Urothelium cell line (cell line): ENCODE measurements at places on chromosomes 7 and 10.
A peak's percentile ranks its signal among the peaks of the same experiment; 100 is the strongest.

GRCh38 chr10:72277996-72278667, 4.4 kb downstream of the DDIT4 start:
- no peak for DNase-seq

GRCh38 chr10:75234683-75235374, 928 bp downstream of the COMTD1 start:
- DNase-seq = peak; percentile 62

DNA sequence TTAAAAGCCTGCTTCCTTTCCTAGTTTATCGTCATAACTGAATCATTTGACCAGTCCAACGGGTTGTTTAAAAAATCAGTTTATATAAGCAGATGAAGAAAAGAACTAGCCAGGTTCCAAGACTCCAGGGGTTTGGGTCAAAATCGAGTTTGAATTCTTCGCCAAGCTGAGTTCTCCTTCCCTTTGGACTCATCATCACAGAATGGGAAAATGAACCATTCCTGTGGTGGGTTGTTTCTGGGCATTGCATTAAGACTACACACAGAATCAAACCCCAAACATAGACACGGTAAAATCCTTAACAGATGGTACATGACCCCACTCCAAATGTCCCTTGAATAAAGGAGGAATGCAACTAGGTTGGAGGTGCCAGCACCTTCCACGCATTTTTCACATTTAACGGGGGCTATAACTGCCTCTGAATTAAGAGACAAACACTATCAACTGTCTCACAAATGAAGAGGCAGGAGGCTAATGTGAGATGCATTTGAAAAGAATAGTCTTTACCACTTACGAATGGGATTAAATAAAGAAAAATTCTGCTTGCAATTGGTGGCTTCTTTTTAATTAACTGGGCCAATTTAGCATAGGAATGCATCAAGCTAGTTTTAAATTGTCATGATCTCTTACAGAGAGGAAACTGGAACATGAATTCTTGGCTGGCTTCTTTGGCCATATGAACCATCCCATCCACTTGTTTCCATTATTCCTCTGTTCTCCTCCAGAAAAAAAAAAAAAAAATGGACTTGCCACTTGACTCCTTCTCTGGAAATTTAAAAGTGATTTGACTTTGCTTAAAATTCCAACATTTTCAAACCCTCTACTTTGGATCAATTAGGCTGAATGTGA, 61.1 kb downstream of the CHST15 start:
- DNase-seq = no peak

GRCh38 chr10:45410807-45411606, 37.0 kb downstream of the ALOX5 start:
- no peak for DNase-seq

GRCh38 chr10:29618341-29619171, 16.2 kb downstream of the SVIL start:
- DNase-seq = no peak

GRCh38 chr7:38311329-38311937, 38.0 kb upstream of the TARP start:
- no peak for DNase-seq

DNA sequence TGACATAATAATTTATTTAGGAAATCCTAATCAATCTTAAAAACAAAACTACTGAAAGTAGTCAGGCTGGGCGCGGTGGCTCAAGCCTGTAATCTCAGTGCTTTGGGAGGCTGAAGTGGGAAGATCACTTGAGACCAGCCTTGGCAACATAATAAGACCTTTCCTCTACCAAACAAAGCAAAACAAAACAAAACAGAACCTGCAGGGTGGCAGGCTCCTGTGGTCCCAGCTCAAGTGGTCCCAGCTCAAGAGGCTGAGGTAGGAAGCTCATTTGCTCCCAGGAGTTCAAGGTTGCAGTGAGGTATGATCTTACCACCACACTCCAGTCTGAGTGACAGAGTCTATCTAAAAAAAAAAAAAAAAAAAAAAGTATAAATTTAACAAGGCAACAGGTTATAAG, 748.0 kb downstream of the CNTNAP2 start:
- DNase-seq = no peak

- DNase-seq = no peak
These were observed 595 bp downstream of the TBL2 start for GRCh38 chr7:73577627-73578341.

DNA sequence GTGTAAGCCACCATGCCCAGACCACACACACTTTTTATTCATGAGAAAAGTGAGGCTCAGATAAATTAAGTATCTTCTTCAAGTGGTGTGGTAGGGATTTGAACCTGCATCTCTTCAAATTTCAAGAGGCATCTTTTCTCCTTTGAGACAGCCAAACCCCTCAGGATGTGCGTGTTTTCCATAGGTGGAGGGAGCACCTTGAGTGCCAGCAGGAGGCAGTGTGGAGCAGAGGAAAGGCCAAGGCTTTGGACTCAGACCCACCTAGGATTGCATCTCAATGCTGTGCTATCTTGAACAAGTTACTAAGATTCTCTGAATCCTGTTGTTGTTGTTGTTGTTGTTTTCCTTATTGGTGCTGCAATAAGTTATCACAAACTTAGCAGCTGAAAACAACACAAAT, 40.2 kb upstream of the MYL10 start:
- DNase-seq = no peak

DNA sequence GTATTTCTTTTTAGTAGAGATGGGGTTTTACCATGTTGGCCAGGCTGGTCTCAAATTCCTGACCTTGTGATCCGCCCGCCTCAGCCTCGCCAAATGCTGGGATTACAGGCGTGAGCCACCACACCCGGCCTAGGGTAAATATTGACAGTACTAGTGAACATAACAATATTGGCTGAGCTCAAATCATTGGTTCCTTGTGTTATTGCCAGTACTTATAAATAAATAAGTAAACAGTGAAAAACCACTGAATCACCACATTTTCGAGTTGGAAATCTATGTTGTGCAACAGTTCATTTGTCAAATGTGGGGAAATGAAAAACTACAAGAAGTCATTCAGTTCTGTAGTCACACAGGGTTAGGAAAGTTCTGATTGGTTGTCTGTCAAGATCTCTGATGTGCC, 15.8 kb downstream of the RPP30 start:
- no peak for DNase-seq

GRCh38 chr7:156014808-156015207, 202.5 kb upstream of the SHH start:
- no peak for DNase-seq

DNA sequence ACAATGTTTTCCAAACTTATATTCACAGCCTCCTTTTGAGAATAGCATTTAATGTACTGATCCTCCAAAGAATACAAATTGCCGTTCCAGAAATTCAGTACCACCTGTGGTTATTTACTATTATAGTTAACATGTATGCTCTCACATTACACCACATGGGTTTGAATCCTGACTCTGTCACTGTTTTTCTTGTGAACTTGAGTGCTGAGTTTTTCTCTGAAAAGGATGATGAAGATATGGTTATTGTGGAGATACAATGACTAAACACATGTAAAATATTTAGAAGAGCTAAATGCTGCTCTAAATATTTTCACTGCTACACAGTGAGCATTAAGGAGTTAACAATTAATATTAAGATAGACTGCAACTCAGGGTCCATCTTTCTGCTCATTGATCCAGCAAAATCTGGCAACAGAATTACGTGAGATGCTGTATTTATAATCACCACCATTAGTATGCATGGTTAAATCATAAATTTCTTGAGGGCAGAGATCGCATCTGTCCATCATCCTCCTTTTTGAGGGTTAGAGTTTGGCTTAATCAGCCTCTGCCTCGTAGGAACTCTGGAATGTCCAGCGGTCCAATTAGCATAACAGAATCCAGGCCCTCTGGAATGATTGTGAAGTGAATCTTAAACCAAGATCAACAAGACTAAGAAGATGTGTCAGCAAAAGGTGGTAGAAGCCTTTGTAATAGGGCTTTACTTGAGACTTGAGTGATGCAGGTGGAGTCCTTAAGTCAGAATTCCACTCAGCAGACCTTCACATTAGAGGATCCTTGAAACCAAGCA, 152.8 kb downstream of the MACC1 start:
- DNase-seq = peak; percentile 9
